ENCODE measurements at places on chromosomes 2 and 18.

DNA sequence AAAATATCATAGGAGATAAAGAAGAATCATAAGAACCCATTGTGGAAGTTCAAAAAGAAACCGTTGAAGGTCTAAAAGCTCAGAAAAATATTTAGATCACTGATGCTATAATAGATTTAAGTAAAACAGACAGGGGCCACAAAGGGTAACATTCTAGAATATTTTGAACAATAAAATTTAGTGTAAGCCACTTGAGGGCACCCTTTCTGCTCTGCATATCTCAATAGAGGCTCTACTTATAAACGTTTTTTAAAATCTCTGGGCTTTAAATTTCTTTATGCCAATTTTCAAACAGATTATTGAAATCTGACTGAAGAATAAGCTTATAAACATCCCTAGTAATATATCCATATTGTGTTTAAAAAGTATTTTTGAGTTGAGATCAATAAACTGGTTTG is 57.6 kb upstream of the IL1RL1 start:
- DNase-seq = no peak

DNA sequence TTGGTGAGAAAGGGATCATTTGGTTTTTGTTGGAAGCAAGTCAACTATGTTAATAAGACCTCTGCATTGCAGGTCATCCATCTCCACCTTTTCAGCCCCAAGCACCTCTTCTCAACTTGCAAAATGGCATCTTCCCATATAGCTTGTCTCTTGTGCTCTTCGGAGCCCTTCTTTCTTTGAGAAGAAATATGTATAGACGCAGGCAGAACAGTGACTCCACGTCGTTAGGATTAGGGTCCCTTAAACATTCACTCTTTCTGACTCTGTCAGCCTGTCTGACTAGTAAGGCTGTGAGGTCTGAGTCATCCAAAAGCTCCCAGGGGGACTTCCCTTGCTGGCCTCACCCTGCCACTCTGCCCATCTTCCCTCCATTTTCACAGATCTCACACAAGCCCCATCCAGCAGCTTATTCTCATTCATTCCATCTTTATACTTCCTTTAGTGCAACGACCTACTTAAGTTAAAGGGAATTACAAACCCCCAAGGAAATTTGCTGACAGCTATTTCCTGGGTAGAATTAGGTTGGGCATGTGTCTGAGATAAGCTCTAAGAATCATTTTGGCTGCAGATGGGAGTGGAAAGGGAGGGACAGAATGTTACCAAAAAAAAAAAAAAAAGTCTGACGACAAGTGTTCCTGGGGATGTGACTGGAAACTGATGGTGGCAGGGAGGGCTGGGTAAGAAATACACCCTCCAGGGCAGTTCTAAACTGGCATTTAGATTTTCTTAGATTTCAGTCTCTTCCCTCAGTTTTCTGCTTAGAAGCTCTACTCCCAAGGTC is 37.7 kb upstream of the MEX3C start:
- DNase-seq = no peak

DNA sequence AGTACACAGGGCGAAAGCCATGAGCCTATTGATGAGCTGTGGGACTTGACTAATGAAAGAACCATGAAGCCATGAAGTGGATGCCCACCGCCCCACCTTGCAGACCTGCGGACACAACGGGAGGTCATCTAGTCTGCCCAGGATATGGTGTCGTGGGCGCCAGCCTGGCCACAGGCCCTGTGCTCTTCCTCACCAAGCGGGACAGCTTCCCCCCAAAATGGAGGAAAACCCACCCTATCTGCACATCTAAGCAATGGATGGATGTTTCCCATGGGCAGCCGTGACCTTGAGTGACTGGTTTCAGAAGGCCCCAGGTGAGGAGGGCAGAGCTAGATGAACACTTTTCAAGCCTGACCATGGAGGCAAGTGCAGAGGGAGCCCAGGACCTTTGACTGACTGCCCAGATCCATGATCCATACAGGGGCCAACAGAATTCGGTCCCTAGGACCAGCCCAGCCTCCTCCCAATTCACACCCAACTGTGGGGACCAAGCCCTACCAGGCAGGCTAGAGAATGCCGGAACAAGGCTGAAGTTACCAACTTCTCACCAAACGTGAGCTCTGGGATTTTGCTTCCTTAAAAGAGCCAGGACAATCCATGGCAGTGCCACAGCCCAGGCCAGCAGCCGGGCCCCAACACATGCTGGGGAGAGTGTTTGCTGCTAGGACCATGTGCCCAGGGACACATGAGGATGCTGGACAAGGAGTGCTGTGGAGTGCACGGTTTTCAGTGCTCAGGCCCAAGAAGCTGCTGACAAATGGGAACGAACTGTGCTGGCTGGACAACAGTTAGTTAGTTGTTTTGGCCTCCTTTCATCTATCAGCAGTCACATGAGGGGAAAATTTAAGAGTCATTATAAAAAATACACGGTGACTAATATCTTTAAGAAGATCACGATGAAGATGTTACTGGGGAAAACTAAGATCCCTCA is 249.4 kb downstream of the HDAC4 start:
- DNase-seq = no peak

- DNase-seq = no peak
Observed at GRCh38 chr2:54757500-54757899, 34.0 kb downstream of the EML6 start.

DNA sequence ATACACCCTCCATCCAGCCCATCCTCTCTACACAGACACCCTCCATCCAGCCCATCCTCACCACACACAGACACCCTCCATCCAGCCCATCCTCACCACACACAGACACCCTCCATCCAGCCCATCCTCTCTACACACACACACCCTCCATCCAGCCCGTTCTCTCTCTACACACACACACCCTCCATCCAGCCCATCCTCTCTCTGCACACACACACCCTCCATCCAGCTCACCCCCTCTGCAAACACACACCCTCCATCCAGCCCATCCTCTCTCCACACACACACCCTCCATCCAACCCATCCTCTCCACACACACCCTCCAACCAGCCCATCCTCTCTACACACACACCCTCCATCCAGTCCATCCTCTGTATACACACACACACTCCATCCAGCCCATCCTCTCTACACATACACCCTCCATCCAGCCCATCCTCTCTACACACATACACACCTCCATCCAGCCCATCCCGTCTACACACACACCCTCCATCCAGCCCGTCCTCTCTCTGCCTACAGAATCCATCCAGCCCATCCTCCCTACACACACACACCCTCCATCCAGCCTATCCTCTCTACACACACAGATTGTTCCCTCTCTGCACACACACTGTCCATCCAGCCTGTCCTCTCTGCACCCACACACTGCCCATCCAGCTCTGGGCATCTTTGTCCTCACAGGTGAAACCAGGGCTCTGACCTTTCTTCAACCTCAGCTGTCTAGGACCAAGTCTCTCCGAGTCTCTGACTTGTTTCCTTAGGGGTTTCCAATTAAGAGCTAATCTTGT is 81.2 kb downstream of the EIPR1 start:
- no peak for DNase-seq

DNA sequence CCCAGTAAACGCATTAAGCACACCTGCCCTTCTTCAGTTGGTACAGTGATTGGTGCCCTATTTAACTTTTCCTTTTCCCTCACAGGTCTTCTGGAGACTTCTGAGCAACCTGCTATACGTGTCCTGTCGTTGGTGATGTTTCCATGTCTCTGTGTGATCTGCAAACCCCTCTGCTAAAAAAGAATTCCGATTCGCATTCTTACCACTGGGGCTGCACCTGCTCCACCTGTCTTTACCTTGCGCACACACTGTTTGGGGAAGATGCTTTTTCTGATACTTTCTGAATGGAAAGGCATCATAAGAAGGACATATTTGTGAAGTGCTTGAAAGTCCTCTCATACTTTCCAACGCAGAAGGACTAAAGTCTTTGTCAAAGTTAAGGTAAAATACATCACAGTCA is 323.9 kb upstream of the SOX11 start:
- no peak for DNase-seq

- no peak for DNase-seq
Observed at GRCh38 chr18:31680831-31681568, 3.4 kb downstream of the B4GALT6 start.

GRCh38 chr2:42025151-42025582 is 22.7 kb upstream of the PKDCC start:
- DNase-seq = no peak

DNA sequence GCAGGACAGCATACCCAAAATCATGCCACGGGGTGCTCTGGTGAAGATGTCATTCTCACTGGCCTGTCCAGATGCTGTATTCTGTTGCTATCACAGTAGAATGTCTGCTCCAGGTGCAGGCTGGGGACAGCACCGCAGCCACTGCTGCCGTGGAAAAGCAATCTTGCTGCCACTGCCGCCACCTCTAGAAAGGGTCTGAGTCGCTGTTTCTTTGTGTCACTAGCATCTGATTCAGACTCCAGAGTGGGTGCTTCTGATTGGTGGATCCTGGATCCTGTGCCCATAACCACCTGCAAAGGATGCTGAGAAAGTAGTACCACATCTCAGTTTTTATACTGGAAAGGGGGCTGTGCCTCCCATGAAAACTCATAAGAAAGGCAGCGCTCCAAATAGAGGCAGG is 45.3 kb upstream of the CTLA4 start:
- DNase-seq = no peak

GRCh38 chr2:112493048-112493447 is 11.1 kb downstream of the TTL start:
- DNase-seq = no peak

GRCh38 chr2:60678551-60678950 is 77.5 kb upstream of the PAPOLG start:
- no peak for DNase-seq

- DNase-seq = no peak
Observed at GRCh38 chr18:8044004-8044403, 476.9 kb downstream of the PTPRM start.

DNA sequence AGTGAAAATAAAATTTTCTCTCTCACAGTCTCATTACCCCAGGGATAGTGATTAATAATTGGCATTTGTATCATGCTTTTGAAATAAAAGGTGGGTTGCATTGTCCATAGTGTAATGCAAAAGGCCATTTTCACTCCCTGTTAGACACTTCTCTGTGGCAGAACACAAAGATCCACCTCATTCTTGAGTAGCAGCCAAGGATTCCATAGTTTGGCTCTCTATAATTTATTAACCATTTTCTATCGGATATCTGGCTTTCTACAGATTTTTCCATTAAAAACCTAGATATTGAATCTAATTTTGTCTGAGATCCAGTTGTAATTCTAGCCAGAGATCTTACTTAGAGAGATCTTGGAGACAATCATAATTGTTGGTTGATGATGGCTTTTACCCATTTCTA is 39.0 kb downstream of the CDCA7 start:
- DNase-seq = no peak

- DNase-seq = no peak
Observed at GRCh38 chr2:197975931-197976519, 171.6 kb downstream of the PLCL1 start.

DNA sequence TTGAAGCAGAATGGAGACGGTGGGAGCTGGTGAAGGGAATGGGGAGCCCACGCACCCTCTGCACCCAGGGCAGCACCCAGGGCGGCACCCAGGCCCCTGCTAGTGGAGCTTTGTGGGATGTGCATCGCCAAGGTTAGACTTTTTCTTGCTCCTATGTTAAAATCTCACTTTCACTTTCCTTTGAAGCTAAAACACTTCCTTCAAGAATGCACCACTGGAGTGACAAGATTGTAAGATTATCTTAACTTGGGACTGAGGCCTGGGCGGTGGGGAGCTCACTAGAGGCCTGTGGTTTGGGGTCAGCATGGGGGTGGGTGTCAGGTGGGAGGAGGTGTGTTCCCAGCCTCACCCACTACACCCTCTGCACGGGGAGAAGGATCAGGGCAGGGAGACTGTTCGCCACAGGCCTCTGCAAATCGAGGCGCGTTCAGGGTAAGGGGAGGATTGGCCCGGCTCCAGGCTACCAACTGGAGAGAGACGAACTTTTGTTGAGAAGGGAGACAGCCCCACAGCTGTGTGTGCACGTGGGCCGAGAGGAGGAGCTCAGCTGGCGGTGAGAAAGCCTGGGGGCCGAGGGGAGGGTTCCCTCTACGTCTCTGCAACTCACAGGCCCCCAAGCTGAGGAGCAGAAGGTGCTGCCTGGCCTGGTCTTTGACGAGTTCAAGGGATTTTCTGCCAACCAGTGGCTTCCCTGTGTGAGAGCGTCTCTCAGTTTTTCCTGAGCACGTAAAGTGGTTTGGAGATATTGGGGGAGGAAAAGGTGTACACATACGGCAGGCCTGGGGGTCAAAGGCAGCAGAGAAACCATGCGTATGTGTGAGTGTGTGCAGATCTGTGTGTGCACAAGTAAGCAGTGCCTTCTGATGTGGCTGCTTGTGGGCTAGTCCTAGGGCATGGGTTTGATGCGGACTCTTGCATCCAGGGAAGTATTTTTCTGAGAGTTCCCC is 147.7 kb downstream of the KLHL29 start:
- peak; percentile 35 for DNase-seq

GRCh38 chr2:42125841-42126594 is 43.1 kb upstream of the EML4 start:
- DNase-seq = no peak

DNA sequence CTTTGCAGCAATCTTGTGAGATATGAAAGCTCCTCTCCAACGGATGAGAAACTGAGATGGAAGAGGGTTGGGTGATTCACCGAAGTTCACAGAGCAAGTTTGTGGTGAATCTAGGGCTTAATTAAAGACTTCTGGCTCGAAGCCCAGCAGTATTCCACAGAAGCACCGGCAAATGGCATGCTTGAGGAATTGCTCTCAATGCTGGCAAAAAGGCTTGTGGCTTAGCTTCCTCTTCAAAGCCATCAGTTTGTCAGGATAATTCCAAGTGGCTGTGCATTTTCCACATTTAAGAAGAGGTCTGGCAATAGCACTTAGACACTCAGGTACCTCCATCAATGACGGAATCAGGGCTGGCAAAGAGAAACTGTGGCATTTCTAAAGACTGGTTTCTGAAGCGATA is 98.7 kb upstream of the SLC66A3 start:
- no peak for DNase-seq

DNA sequence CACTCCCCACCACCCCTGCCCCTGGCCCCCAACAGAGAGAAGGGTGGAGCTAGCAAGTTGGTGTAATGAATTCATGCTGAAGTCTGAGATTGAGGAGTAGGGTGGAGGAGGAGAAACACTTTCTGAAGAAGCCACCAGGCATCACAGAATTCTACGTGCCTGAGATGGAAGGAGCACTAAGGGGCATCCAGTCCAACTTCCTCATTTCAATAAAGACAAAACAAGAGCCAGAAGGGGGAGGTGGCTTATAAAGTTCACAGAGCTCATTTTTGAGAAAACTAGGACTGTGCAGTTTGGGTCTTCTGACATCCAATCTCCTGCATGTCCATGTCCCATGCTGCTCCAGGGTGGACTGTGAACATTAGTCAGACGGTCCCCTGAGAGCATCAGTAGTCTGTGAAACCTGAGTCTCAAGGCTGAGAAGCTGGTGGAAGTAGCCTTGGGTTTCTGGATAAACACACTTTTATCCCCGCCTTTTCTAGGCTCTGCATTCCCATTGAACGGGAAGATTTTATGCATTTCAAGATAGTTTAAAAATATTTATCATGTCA is 77.7 kb downstream of the TRIM43 start:
- DNase-seq = no peak

Data from CD4-positive, alpha-beta T cell treated with Interleukin-6 at 100 ng/mL for 8 hours (primary cell).